ENCODE measurements at places on chromosomes 2 and 18. TPM values are rescaled to one million over a fixed set of nuclear protein-coding genes. Genes with fewer than 3 reads are reported as not detected.

DNA sequence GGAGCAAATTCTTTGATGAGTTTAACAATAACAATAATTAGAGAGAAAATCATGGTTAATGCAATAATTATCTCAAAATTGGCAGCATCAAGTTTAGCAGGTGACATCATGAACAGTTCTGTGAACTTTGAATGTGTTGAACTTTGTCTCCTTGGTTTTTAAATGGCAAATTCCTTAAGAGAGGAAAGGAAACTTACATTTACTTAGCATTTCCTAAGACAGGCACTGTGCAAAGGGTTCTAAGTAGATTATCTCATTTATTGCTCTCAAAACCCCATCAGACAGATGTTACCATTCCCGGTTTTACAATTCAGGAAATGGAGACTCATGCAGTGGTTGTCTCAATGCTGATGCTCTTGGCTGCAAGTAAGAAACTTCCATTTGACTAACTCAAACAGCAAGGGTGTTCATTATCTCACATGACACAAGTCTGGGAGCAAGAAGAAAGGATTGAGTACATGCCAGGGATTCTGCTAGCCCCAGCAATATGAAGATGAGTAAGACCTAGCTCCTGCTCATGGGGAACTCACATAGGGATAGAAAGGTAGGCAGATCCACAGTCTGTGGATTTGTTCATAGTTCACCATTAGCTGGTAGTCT, 81.3 kb upstream of the ITGA6 start:
- no peak for ATAC-seq

- no peak for ATAC-seq
Measured at GRCh38 chr2:207111757-207112156, 54.0 kb downstream of the KLF7 start.

GRCh38 chr18:30175621-30176225, 866.8 kb downstream of the DSC3 start:
- no peak for ATAC-seq

CAPN14 gene
- total RNA-seq = 191 TPM

- ATAC-seq = no peak
Measured at GRCh38 chr18:76571689-76572088, 76.6 kb upstream of the ZNF516 start.

DNA sequence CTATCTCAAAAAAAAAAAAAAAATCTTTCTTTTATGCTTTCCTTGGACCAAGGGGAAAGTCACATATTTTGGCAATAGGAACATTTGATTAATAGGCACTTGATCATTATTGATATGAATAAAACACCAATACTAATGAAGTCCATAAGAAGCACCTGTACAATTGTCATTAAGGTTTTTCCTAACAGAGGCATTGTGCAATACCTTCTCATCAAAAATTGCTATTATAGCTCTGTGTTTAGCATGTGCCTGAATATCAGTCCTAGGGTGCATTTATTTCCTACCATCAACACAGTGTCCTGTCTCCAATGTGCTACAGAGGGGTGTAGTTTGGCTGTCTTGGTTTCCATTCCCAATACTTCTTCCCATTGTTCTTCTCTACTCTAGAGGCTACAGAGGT, 483.8 kb upstream of the SPRED2 start:
- no peak for ATAC-seq

ARHGAP25 gene
- total RNA-seq = 3.1 TPM

DNA sequence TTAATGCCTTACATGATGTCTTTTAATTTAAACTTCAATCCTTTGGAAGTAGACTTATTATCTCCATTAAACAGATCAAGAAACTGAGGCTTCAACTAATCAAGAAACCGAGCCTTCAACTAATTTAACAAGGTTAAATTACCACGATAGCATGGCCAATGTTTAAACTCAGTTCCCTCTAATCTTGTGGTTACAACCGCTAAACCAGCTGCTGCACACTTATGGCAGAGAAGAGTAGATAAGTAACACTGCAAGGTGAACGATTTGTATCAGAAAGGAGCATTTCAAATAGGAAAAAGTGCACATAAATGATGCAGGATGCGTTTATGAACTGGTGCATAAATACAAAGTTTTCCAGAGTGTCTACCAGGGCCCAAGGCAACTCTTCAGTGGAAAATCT, 144.6 kb upstream of the CAVIN2 start:
- no peak for ATAC-seq

- ATAC-seq = no peak
Measured at GRCh38 chr2:205022841-205023240, 477.6 kb downstream of the PARD3B start.

KCNG3 gene
- 0.12 TPM for total RNA-seq

IL1RL1 gene
- total RNA-seq = 2.8 TPM

GRCh38 chr2:230784795-230785194, 72.2 kb downstream of the CAB39 start:
- peak; percentile 27 for ATAC-seq

TSGA10 gene
- total RNA-seq = 2.8 TPM

GRCh38 chr18:11960743-11961380, 20.4 kb upstream of the IMPA2 start:
- no peak for ATAC-seq

GRCh38 chr2:25897506-25897905, 19.2 kb upstream of the ASXL2 start:
- no peak for ATAC-seq

DNA sequence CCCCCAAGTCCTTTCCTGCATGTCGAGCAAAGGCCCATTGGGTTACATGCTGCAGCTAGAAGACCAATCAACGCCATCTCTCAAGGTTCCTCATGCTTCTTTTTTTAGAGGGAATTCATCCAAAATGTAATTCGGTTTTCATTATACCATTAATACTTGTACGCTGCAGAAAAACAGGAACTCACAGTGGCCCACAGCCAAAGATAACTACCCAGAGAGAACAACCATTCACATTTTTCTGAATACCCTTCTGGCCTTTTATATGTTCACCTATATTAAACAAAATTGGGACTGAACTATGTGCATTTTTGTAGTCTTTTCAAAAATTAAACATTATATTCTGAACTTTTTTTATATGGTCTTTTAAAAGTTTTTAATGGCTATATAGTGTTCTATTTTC, 25.8 kb downstream of the FARP2 start:
- ATAC-seq = no peak

- ATAC-seq = no peak
Measured at GRCh38 chr2:15298770-15299169, 262.4 kb downstream of the NBAS start.

GRCh38 chr2:148928395-148928794, 53.4 kb downstream of the KIF5C start:
- no peak for ATAC-seq

DNAJC5G gene
- not detected for total RNA-seq

DNA sequence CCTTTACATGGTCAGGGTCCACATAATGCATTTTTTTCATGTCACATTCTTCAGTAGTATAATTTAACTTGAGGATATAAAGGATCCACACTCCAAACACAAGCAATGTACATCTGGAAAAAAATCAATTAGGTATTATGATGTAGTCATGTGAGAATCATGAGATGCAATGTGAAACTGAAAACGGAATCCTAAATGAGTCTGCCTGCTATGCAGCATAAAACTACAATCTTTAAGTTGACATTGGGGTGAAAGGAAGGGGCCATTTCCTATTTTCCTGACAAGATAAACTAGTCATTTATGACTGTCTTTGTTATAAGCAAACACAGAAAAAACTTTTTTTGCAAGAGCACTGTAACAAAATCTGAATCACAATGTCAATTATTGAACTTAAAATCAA, 27.6 kb downstream of the ST3GAL5 start:
- no peak for ATAC-seq

BCL11A gene
- total RNA-seq = 43.0 TPM

DNA sequence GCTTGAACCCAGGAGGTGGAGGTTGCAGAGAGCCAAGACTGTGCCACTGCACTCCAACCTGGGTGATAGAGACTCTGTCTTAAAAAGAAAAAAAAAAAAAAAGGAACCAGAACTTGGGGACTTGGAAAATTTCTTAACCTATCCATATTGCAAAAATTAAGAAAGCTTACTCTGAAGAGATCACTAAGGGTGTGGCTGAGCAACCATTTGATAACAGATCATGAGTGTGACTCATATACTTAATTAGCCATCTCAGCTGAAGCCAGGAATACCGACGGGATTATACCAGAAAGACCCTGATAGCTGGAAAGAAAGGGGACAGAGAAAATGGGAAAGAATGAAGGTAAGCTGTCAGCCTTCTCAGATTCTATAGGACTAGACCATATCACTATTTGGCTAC, 7.1 kb upstream of the ADD2 start:
- ATAC-seq = no peak

FHOD3 gene
- 3.0 TPM for total RNA-seq

DNA sequence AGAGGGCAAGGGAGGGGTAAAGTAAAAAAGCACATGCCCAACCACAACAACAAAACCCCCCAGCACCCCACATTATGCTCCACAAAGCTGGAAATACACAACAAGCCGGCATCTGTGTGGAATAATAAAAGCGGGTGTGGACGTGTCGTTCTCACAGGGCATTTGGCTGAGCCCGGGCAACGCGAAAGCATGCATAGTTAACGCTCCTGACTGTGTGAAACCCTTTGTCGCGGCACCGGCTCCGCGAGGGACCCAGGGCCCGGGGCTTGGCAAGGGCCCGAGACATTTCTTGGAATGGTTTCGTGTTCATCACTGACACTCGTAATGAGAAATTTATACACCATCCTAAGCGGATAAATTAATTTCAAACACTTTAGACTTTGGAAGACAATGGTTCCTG, 165.6 kb downstream of the INHBB start:
- ATAC-seq = no peak

DNA sequence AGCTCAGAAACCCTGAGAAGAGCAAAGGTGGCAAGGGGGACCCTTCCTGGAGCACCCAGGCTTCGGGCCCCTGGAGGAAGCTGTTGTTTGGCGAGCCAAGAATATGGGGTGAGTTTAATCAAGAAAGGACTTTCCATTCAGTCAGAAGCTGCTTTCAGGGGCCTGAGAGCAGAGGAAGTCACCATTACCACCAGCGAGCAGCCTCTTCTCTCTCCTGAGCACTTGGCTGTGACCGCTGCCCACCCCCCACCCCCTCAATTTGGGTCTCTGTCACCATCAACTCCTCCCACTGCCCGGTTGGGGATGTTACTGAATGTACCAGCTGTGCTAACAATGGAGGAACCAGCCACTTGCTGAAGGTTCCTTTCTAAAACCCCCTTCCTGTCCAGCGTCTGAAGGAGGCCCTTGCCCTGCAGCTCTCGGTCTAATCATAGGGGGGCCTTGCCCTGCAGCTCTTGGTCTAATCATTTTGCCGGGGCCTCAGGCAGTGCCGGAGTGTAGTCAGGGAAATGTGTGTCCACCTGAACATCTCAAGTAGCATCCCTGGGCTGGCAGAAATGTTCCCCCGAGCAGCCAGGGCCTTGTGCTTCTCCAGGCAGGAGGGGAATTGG, 943 bp downstream of the INPP5D start:
- no peak for ATAC-seq

DNA sequence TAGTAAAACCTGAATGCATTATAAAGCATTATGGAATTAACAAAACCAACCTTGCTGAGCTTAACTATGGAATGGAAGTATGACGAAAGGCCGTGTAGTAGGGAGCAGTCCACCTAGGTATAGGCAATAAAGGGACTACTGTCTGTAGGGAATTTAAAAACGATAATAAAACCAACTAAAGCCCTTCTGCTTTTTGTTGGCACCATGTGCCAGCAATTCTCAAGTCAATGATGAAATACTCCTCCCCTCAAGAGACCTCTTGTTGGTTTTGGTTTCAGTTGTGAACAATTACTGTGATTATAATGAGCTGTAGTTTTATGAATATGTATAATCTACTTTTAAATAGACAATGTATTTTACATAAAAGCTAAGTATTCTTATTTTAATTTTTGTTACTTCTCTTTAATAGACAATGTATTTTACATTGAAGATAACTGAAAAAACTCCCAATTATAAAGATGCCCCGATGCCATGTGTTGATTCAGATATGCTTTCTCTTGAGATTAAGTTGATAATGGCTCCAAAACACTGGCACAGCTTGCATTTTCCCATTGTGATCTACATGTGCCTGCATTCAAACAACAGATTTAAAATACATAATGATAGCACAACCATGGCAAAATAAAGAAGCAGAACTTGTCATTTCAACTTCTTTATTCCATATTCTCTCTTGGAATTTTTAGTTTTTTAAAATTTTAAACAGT, 55.5 kb upstream of the ZDBF2 start:
- no peak for ATAC-seq

GRCh38 chr2:2590841-2591541, 259.9 kb upstream of the MYT1L start:
- no peak for ATAC-seq

DNA sequence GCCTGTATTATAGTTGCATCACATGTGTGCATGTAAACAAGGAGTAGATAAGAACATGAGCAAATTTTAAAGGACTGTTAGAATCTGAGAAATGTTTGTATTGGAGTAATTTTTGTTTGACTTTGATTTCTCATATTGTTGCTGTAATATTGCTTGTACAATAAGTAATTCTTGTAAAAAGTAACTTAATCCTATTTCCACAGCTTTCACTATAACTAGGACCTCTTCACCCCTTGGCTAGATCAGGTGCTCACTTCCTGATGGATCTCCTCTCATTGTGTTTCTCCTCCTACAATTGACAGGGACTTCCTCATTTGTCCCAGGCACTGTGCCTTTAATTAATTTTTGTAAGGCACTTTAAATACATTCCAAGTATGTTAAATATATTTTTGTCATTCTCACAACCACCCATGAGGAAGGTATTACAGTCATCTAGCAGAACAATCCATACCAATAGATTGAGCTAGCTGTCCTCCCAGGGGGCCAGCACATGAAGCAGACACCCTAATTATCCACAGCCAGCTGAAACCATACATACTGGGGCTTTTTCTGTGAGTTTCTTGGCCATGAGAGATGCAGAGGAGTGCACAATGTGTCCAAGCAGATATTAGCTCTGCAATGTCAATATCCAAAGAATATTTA, 359.5 kb upstream of the ACVR2A start:
- no peak for ATAC-seq

ARL6IP6 gene
- total RNA-seq = 15.9 TPM

GRCh38 chr2:138782383-138782782, 2.2 kb upstream of the NXPH2 start:
- ATAC-seq = no peak

DNA sequence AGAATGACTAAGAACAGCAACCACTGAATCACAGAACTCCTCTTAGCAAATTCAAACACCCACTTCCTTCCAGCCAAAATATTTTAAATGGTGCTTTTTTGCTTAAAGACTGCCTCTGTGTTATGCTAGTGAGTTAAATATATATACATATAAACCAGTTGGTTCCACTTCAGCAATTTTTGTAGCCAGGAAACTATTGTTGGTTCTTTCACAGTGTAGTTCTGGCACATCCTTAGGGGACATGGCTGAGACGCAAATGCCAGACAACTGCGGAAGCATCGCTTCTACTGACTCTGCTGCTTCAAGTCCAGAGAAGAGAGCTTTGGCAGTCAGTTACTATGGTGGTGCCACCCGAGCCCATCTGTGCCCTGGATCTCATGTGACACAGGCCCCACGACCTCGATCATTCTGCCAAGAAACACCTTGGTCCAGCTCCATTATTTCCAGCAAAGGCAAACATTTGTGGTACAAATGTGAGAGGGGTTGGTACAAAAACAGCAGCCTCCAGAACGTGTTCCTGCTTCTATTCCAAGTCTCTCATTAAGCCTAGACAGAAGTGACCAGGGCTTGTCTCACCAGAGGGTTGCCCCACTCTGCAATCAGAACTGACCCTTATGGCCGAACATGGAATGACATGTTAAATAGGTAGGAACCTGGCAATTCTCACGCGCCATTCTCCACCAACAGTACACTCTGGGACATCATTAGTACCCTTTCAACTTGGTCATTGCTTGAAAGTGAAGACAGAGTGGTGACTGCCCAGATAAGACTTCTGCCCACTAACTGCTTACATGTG, 117.8 kb upstream of the NRP2 start:
- no peak for ATAC-seq

- no peak for ATAC-seq
Measured at GRCh38 chr18:3224223-3224622, 4.5 kb upstream of the MYOM1 start.

C1GALT1C1L gene
- 0.16 TPM for total RNA-seq
